Fibroblast of the conjunctiva (primary cell): ENCODE measurements at places on chromosomes 6 and 20.
A peak's percentile ranks its signal among the peaks of the same experiment; 100 is the strongest.

DNA sequence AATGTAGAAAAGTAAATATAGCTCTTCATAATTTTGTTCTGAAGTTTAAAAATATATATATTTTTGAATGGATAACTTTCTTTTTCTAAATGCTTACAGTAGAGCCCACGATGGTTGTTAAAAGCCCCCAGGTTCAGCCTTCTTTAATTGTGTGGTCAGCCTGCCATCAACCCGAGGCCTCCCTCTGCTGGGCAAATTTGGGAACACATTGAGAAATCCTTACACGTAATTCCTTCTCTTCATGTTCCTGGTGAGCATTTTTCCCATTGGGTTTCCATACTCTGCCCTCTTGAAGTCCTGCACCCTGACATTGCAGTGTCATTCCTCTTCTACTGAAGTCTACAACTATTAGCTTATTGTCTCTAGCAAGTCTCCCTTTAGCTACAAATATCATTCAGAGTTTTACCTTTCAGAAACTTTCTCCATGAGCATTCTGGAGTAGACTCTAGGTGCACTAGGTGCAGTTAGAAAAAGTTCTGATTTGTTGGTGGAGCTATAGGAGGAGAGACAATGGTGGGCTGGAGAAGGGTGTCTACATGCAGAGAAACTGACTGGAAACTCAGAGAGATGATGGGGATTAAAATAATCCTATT lies 40.6 kb downstream of the TRIM38 start:
- DNase-seq, result no peak

GRCh38 chr6:44629636-44630035 lies 242.1 kb downstream of the CDC5L start:
- no peak for DNase-seq

DNA sequence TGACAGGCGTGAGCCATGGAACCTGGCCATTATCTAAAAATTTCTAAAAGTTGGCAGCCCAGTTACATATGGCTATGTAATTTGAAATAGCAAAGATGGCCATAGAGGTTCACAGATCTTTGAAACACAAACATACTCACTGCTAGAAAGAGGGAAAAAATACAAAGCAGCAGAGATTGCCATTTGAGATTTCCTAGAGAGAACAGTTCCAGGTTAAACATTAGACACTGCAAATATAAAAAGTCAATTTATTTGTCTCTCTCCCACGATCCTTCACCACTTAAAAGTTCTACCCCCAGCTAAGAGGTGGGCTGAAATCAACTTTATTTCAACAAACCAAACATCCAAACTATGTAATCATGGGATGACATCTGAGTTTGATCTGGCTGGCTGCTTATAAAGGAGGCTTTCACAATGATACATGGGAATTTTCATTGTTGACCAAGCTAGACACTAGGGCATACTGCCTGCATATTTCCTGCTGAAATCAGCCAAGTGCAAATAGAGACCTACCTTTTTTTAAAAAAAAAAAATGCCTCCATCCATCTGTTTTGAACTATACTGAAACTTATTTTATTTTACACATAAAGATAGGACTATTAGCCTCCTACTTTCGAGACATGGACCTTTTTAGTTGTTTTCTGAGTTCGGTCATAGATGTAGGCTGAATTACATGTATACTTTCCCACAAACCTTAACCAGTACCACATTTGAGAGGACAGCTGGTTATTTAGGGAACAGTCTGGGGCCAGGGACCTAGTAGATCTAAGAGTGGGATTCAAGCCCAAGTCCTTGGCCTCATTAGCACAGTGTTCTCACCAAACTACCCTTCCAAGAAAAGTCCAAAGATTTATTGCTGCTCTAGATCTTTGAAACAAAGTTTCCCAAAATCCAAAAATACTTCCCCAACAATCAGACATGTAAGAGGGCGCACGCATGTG lies 16.6 kb downstream of the DCDC2 start:
- no peak for DNase-seq

- no peak for DNase-seq
Observed at GRCh38 chr20:50023116-50023805, 40.5 kb downstream of the SNAI1 start.

DNA sequence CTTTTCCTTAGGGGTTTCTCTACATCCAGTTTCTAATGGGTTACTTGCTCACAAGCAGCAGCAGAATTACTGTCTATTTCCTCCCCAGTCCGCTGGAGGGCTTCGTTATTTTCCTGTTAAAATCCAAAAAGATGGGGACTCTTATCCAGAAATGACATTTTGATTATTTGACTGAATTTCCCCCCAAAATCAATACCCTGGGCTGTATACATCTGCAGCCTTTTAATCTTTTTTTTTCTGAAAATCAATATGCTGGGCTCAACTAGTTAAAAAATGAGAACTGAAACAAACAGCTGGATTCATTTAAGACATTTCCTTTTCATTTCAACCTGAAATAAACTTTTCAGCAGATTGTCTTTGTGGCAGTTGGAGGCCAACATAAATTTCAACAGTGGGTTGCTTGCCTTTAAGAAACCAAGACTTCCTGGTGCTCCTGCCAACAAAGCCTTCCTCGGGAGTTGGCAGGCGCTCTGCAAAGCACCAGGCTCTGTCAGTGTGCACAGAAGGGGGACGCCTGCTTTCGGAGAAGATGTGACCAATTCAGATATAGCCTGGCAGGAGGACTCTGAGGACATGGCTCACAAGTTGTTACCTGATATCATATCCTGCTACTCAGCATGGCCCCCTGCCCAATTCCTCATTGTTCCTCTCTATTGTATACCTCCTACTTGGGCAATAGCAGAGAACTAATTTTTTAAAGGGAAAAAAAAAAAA lies 204.7 kb upstream of the ARG1 start:
- DNase-seq, result peak; percentile 36

GRCh38 chr6:32046450-32047083 lies 8.4 kb downstream of the CYP21A2 start:
- DNase-seq, result no peak

DNA sequence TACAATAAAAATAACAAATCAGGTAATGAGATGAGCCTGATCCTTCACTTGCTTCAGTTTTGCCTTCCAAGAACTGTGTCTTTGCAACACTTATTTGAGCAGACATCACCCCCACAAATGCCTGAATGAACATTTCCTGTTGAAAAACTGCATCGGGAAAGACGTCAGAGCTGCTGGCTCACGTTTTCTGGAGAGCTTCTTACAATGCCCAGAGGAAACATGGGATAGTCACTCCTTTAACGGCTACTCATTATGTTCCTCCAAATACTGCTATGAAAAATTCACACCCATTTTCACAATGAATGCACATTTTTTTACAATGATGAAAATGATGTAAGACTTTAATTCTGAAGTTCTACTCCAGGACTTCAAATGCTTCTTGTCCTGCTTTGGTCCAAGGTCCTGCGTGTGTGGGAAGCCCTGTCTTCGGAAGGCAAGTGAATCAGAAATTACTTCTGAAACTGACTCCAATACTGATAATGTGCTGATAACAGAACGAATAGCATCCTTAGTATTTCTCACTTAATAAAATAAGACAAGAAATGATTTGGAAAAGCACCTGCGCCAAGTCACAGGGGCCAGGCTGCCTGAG lies 238.0 kb downstream of the ANKRD60 start:
- DNase-seq, result no peak

GRCh38 chr6:21438986-21439352 lies 154.6 kb upstream of the SOX4 start:
- DNase-seq, result no peak

GRCh38 chr6:1311400-1312202 lies at the start of gene FOXQ1:
Gene FOXQ1 (plus strand): TSS chr6:1312098. CDS start chr6:1312705, 607 bp downstream.
- no peak for DNase-seq

DNA sequence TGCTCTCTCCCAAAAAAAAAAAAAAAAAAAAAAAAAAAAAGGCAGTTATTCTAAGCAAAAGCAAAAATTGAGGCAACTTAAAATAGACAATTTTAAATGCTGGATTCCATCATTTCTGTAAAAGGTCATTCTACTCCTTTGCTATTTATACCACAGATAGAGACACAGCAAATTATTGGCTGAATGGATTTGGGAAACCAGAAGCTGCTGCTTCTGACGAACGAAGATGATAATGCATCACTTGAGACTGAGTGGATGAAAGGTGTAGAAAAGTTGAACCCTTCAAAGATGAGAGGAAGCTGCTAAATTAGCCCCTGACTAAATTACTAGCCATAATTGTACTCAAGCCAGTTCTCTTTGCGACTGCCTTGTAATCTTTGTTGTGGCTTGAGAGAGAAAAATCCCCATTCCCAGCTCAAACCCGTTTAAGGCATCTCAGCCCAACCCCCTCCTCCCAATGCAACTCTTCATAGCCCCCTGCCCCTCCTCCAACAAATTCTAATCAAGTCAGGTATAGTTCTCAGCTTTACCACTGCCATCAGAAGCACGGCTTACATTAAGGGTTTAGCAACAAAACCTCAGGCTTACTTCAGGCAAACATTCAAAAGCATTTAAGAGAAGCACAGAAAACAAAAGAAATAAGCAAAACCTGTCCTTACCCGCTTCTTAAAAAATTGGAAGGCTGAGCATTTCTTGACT lies 1.0 kb downstream of the SGK1 start:
- no peak for DNase-seq

DNA sequence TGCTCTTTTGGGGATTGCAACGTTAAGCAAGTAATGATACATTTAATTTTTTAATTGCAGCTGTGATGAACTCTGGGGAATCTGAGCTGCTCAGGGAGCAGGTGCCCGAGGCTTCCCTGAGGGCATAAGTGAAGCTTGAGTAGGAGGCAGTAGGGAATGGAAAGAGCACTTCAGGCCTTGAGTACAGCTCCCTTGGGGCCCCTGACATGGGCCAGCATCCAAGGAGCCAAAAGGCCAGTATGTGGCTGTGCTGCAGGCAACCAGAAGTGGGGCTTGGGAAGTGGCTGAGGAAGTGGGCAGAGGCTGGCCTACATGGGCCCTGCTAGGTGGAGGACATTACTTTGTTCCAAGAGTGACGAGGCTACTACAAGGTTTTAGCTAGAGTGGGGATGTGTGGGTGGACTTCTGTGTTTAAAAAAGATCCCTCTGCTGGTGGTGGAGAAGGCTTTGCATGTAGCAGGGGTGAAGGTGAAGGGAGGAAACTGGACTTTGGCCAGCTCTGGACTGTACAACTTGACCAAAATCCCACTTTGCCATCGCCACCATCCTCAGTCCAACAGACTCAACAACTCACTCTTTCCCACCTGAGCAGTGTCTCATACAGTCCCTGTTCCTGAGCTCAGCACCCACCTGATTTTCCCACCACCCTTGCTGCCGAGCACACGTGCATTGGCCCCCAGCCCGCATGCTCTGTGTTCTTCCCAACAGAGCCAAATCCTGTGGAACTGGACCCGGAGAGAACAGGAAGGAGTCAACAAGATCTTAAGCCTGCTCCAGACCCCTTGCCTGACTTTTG lies 10.9 kb upstream of the ZNF831 start:
- DNase-seq, result no peak

DNA sequence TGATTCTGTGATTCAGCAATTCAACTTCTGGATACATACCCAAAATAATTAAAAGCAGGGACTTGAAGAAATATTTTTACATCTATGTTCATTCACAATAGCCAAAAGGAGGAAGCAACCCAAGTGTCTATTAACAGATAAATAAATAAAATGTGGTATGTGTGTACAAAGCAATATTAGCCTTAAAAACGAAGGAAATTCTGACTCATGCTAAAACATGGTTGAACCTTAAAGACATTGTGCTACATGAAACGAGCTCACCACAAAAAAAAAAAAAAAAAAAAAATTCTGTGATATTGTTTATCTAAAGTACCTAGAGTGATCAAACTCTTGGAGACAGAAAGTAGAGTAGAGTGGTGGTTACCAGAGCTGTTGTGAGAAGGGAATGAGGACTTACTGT lies 54.8 kb upstream of the TFAP2D start:
- DNase-seq, result no peak

GRCh38 chr6:106247733-106248132 lies 77.8 kb downstream of the ATG5 start:
- DNase-seq, result no peak

GRCh38 chr20:48820649-48820973 lies 7.2 kb downstream of the PREX1 start:
- no peak for DNase-seq

- no peak for DNase-seq
Observed at GRCh38 chr6:42007286-42008137, 42.8 kb upstream of the TAF8 start.

GRCh38 chr20:4043796-4044195 lies 28.4 kb upstream of the RNF24 start:
- no peak for DNase-seq

- DNase-seq, result peak; percentile 51
Observed at GRCh38 chr6:121260651-121261102, 73.6 kb downstream of the TBC1D32 start.

GRCh38 chr20:17485017-17485416 lies 46.2 kb downstream of the BFSP1 start:
- no peak for DNase-seq

- DNase-seq, result no peak
Observed at GRCh38 chr20:56925082-56925830, 296.1 kb downstream of the TFAP2C start.

- DNase-seq, result peak; percentile 48
Observed at GRCh38 chr6:113825781-113826180, 31.4 kb upstream of the MARCKS start.

DNA sequence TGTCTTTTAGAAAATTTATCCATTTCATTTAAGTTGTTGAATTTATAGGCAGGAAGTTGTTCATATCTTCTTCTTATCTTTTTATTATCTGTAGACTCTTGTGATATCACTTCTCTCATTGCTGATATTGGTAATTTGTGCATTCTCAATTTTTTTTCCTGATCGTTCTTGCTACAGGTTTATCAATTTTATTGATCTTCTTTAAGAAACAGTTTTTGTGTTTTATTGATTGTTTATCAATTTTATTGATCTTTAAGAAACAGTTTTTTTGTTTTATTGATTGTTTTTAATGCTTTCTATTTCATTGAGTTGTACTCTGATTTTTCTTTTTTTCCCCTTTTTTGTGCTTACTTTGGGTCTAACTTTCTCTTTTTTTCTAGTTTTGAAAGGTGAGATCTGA lies 23.8 kb upstream of the SLC22A2 start:
- no peak for DNase-seq

- DNase-seq, result no peak
Observed at GRCh38 chr6:125174626-125175025, 21.1 kb downstream of the TPD52L1 start.

GRCh38 chr6:121426686-121427085 lies 8.8 kb upstream of the GJA1 start:
- DNase-seq, result no peak

- DNase-seq, result no peak
Observed at GRCh38 chr6:161409353-161409752, 135.5 kb upstream of the AGPAT4 start.

DNA sequence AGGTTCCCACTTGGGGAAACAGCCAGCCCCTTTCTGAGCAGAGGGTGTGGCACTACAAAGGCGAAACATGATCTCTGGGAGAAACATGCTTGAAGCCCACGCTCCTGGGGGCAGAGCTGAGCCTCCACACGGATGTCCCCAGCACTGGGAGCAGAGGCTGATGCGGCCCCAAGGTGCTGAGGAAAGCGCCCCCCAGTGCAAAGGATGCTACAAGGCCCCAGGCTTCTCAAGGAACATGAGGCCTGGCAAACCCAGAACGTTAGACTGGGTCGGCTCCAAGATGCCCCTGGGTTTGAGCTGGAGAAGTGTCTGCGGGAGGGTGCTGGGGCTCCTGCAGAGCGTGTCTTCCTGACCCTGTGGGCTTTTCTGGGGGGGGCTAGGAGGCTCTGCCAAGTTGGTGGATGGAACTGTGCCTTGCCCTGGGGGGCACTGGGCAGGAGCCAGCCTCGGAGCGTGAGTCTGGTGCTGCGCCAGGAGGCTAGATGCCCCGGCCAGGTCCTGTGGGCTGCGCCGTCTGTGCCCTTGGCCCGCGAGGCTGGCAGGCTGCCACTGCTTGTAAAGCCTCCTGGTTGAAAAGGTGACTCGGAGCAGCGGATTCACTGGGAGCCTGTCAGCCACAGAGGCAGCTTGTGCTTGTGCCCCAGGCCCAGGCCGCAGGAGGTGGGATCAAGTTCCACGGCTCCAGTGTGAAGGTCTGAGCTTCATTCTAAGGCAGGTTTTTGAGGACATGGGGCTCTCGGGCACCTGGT lies 8.1 kb downstream of the SYNJ2 start:
- no peak for DNase-seq
